ENCODE measurements at places on chromosomes 13 and 19.

DNA sequence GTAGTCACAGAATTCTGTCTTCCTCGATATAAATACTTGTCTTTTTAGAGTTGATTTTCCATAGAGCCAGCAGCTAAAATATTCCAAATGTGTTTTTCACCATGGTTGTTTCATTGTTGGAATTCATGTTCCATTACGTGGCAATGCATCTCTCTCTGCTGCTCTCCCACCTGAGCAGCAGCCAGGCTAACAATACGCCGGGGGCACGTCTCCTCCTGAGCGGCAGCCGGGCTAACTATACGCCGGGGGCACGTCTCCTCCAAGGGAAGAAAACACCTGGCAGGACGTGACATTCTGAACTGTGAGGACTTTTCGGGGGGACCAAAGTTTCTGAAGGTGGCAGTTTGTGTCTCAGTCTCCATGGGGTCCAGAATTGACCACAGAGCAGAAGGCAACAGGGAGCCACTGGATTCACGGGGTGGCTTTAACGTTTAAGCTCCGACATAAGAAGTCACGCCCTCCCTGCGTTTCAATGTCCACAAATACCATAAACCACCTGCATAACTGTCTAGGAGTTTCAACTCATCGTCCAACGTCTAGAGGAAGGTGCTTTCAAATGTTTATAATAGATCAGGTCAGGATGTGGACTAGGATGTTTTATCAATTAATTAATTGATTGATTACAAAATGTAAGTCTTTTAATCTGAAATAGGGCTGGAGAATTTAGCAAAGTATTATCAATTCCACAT is 15.1 kb downstream of the PLPP2 start:
- no peak for DNase-seq

- DNase-seq, result no peak
Observed at GRCh38 chr13:110628952-110629701, 13.8 kb downstream of the NAXD start.

DNA sequence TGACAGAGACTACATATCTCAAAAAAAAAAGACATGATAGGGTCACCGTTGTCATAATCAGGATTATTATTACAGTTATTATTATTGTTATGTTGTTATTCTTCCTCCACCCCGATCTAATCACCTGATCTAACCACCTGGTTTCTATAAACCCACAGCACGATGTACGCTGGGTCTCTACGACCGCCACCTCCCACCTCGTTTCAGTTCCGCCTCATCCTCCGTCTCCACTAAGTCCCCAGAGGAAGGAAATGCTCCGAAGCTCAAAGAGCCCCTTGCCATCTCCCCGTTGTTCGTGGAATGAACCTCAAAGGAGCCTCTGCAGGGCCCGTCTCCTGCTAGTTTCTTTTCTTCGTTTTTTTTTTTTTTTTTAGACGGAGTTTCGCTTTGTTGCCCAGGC is 15.9 kb upstream of the MEIS3 start:
- DNase-seq, result no peak

DNA sequence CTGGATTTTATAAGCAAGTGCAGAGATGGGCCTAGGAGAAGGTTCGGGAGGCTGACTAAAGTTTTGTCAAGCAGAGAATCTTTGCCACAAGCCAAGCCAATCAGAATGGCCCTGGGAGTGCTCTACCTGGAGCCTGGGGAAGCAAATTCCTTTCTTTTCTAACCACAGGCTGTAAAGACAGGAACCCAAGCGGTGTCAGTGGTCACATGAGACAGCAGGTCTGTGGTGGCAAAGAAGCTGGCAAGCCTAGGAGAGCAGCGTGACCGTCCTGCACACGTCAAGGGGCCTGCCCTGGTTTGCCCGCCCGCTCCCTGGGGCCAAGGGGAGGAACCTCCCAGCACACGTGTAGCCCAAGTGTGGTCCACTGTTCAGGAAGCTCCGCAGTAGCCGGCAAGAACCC is 90.8 kb downstream of the IPO5 start:
- no peak for DNase-seq

- no peak for DNase-seq
Observed at GRCh38 chr13:47121092-47121763, 224.4 kb upstream of the HTR2A start.

DNA sequence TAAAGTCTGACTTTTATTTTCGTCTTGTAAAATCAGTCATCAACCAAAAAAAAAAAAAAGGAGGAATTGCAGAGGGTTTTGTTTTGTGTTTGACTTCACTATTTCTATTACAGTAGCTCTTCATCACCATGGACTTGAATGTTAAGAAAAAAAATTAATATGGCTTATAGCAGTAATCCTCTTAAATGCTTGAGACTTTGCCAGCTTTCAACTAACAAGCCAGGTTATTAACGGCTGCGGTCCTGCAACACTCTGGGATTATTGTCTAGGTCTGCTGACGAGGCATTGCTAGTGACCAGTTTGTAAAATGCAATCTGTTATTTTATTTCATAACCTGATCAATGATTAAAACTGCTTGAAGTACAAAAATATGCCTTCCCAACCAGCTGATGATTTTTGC is 647.2 kb upstream of the KLHL1 start:
- DNase-seq, result peak; percentile 65

GRCh38 chr13:73960474-73960873 is 173.7 kb downstream of the KLF12 start:
- DNase-seq, result no peak
